ENCODE measurements at places on chromosomes 7 and 10.
A peak's percentile ranks its signal among the peaks of the same experiment; 100 is the strongest.

- no peaks in the 10 kb centered on the region for H3K4me1 ChIP-seq
- H3K4me3 ChIP-seq, result no peak overlapping the region
- no peaks in the 10 kb centered on the region for H3K27me3 ChIP-seq
- no peak overlapping the region for H3K27ac ChIP-seq
- DNase-seq, result no peak
Observed at GRCh38 chr7:117154721-117155120, 168.1 kb downstream of the WNT2 start.

- no peak overlapping the region for H3K27ac ChIP-seq
- H3K4me1 ChIP-seq, result no peaks in the 10 kb centered on the region
- no peaks in the 10 kb centered on the region for H3K27me3 ChIP-seq
- no peaks in the 10 kb centered on the region for H3K36me3 ChIP-seq
- DNase-seq, result no peak
Observed at GRCh38 chr10:122419876-122420623, 34.4 kb upstream of the ARMS2 start.

- H3K4me3 ChIP-seq, result peak overlapping the region; percentile 6
- no peaks in the 10 kb centered on the region for H3K27me3 ChIP-seq
- no peak for DNase-seq
Observed at GRCh38 chr10:682931-683447, 6.5 kb downstream of the DIP2C start.

GRCh38 chr7:149819141-149819960 lies 18.8 kb upstream of the ZNF862 start:
- H3K4me3 ChIP-seq, result no peak overlapping the region
- no peaks in the 10 kb centered on the region for H3K4me1 ChIP-seq
- H3K36me3 ChIP-seq, result no peaks in the 10 kb centered on the region
- DNase-seq, result no peak
- H3K27me3 ChIP-seq, result no peaks in the 10 kb centered on the region

- H3K4me1 ChIP-seq, result no peaks in the 10 kb centered on the region
- H3K4me3 ChIP-seq, result no peak overlapping the region
- H3K27me3 ChIP-seq, result no peaks in the 10 kb centered on the region
Observed at GRCh38 chr10:113362645-113363091, 190.2 kb upstream of the HABP2 start.

- DNase-seq, result no peak
- H3K4me3 ChIP-seq, result no peak overlapping the region
- no peaks in the 10 kb centered on the region for H3K27me3 ChIP-seq
- no peak overlapping the region for H3K27ac ChIP-seq
- H3K36me3 ChIP-seq, result no peaks in the 10 kb centered on the region
- no peaks in the 10 kb centered on the region for H3K4me1 ChIP-seq
Observed at GRCh38 chr10:119159332-119159731, 6.2 kb downstream of the SFXN4 start.

DNA sequence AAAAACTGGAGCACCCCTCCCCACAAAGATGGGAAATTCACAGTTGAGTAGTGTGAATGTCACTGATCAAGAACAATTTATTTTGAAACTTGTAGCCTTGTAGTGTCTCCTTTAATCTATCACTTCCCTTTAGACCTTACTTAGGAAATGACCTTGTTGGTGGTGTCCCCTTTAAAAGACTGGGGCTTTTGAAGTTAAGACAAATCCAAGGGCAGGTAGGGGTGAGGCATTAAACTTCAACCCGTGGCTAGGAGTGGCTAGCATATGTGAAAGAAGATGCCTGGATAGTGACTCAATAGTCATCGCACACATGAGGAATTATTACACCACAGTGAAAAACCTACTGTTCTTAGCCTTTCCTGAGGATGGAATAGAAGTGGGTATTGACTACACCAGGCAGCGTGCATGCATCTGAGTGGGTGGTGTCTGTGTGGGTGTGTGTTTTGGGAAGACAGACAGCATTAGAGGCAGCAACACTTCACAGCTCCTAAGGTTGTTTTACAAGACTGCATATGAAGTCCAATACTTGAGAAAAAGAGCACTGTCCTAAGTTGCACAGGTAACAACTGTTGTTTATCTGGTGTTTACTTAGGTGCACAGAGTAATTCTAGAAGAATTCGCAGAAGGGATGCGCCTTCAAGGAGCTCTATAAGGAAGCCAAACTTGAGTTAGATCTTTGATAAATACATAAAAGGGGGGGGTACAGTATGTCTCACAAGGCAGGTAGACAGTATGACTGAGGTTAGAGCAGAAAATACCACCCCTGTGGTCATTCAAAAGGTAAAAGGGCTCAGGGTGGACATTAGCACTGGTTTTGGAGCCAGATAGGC lies 32.9 kb downstream of the ABLIM1 start:
- H3K27me3 ChIP-seq, result no peaks in the 10 kb centered on the region
- no peak overlapping the region for H3K4me3 ChIP-seq
- H3K36me3 ChIP-seq, result no peaks in the 10 kb centered on the region
- H3K27ac ChIP-seq, result peak overlapping the region; percentile 68

GRCh38 chr10:97711640-97712572 lies 1.6 kb upstream of the MARVELD1 start:
- H3K4me1 ChIP-seq, result peaks cover 5% of the 10 kb centered on the region
- no peaks in the 10 kb centered on the region for H3K36me3 ChIP-seq
- no peaks in the 10 kb centered on the region for H3K27me3 ChIP-seq
- H3K4me3 ChIP-seq, result no peak overlapping the region
- no peak for DNase-seq

- H3K27me3 ChIP-seq, result no peaks in the 10 kb centered on the region
- no peaks in the 10 kb centered on the region for H3K4me1 ChIP-seq
- no peak overlapping the region for H3K27ac ChIP-seq
- no peaks in the 10 kb centered on the region for H3K36me3 ChIP-seq
Observed at GRCh38 chr10:72697716-72698115, 5.8 kb downstream of the MCU start.

DNA sequence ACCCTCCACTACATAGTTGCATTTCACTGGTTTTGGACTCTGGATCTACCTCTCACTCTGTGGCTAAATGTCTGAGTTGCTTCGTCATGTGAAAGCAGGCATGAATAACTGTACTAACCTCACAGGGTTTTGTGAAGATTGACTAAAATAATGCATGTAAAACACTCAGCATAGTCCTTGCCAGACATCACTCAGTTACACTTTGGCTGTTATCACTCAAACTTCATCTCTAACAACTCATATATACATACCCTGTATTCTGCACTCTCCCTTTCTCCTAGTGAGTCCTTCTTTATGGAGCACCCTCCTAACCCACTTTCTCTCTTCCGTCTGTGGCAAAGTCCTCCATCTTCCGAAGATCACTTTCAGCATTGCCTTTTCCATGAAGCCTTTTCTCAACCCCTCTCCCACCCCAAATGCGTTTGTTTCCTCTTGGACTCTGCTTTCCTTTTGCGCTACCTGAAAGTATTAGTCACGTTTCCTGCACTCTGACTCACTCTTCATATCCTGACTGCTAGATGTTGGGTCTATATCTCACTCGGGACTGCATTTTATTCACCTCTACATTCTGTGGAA lies 72.6 kb downstream of the OSBPL3 start:
- no peak overlapping the region for H3K4me3 ChIP-seq
- no peaks in the 10 kb centered on the region for H3K36me3 ChIP-seq
- no peak overlapping the region for H3K27ac ChIP-seq
- no peaks in the 10 kb centered on the region for H3K4me1 ChIP-seq
- no peak for DNase-seq

- no peaks in the 10 kb centered on the region for H3K27me3 ChIP-seq
- no peak overlapping the region for H3K4me3 ChIP-seq
- DNase-seq, result no peak
- no peak overlapping the region for H3K27ac ChIP-seq
Observed at GRCh38 chr7:113207931-113208330, 89.6 kb upstream of the SMIM30 start.
